ENCODE measurements at places on chromosomes 16 and 17. TPM values are rescaled to one million over a fixed set of nuclear protein-coding genes. Genes with fewer than 3 reads are reported as not detected.

The KRT222 gene
- total RNA-seq, result not detected

The CLEC3A gene
- total RNA-seq, result not detected

The ZNF385C gene
- not detected for total RNA-seq

The SOST gene
- total RNA-seq, result not detected

The GGA3 gene
- total RNA-seq, result 5.9 TPM

The AATK gene
- 1.6 TPM for total RNA-seq

The GCSH gene
- total RNA-seq, result 16.4 TPM

The GPR179 gene
- not detected for total RNA-seq

The XYLT1 gene
- 26.3 TPM for total RNA-seq

The GCGR gene
- not detected for total RNA-seq

The IKZF3 gene
- not detected for total RNA-seq

The TPSD1 gene
- total RNA-seq, result not detected

The PRR35 gene
- total RNA-seq, result not detected

The TUBB3 gene
- total RNA-seq, result 225 TPM

The CLTC gene
- 343 TPM for total RNA-seq

The MMP2 gene
- 1,212 TPM for total RNA-seq

DNA sequence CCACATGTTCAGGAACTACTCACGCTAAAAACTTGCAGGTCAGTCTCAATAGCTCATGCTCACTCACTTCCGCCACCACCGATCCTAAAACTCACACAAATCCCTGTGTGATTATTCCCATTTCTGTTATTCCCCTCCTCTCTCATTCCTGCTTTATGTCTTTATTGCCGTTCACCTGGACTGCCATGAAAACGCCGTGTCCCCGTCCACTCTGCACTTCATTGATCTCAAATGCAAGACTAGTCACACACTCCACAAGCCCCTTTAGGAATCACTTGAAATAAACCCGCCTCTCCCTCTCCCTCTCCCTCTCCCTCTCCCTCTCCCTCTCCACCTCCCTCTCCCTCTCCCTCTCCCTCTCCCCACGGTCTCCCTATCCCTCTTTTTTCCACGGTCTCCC lies 78.0 kb downstream of the AXIN2 start:
- 0 out of 2 replicates have a peak, but pooled peaks cover 4% of the 10 kb centered on the region for H3K4me1 ChIP-seq
- DNase-seq, result no peak
- H3K27ac ChIP-seq, result no peak overlapping the region
- no peak overlapping the region for H3K4me3 ChIP-seq

GRCh38 chr16:55508941-55509931 lies at the start of gene LPCAT2:
LPCAT2 (plus strand) TSS chr16:55509072; CDS start chr16:55509182, 110 bp downstream.
- peaks cover 9% of the 10 kb centered on the region for H3K4me1 ChIP-seq
- no peaks in the 10 kb centered on the region for H3K27me3 ChIP-seq
- peak within 1 kb of the TSS; percentile 76 for H3K4me3 ChIP-seq
- H3K36me3 ChIP-seq, result peaks cover 54% of the 10 kb centered on the region
- peak; percentile 93 for DNase-seq

- H3K4me1 ChIP-seq, result peaks cover 61% of the 10 kb centered on the region
- no peaks in the 10 kb centered on the region for H3K27me3 ChIP-seq
- DNase-seq, result peak; percentile 100
Observed at GRCh38 chr17:57892820-57893595, 43.2 kb upstream of the MRPS23 start.

GRCh38 chr16:15988268-15989013 lies 39.0 kb downstream of the ABCC1 start:
- H3K27me3 ChIP-seq, result no peaks in the 10 kb centered on the region
- no peaks in the 10 kb centered on the region for H3K36me3 ChIP-seq
- peak overlapping the region; percentile 89 for H3K27ac ChIP-seq

GRCh38 chr16:89322321-89323119 lies 105.0 kb downstream of the ZNF778 start:
- no peak overlapping the region for H3K4me3 ChIP-seq
- peak; percentile 91 for DNase-seq
- H3K36me3 ChIP-seq, result no peaks in the 10 kb centered on the region
- H3K4me1 ChIP-seq, result peaks cover 85% of the 10 kb centered on the region
- H3K27me3 ChIP-seq, result no peaks in the 10 kb centered on the region
- H3K27ac ChIP-seq, result peak overlapping the region; percentile 87

GRCh38 chr17:79683365-79683764 lies 47.4 kb upstream of the ENPP7 start:
- DNase-seq, result no peak
- H3K27ac ChIP-seq, result no peak overlapping the region
- no peaks in the 10 kb centered on the region for H3K4me1 ChIP-seq
- H3K4me3 ChIP-seq, result no peak overlapping the region

GRCh38 chr17:53629188-53629587 lies 193.5 kb upstream of the KIF2B start:
- H3K27ac ChIP-seq, result no peak overlapping the region
- H3K27me3 ChIP-seq, result no peaks in the 10 kb centered on the region
- no peaks in the 10 kb centered on the region for H3K36me3 ChIP-seq
- H3K4me1 ChIP-seq, result peaks cover 39% of the 10 kb centered on the region
- no peak overlapping the region for H3K4me3 ChIP-seq

GRCh38 chr17:10775058-10775457 lies 28.8 kb downstream of the TMEM238L start:
- DNase-seq, result no peak
- H3K4me3 ChIP-seq, result no peak overlapping the region
- H3K4me1 ChIP-seq, result no peaks in the 10 kb centered on the region

DNA sequence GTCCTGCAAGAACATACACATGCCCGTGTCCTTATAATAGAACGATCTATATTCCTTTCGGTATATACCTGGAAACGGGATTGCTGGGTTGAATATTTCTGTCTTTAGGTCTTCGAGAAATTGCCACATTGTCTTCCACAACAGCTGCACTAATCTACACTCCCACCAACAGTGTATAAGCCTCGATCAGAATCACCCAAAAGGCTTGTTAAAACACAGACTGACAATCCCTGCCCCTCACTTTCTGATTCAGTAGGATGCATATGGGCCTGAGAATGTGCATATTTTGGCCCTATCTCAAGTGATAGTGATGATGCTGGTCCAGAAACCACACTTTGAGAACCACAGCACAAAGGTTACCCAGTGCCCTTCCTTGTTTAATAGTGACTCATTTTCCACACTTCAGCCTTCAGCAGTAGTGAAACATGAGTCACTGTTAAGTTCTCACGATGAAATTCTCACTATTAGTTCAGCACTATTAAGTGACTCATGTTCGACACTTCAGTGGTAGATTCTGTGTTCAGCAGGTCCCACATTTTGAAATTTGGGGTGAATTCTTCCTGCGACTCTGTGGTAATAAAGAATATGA lies 215.6 kb downstream of the GRIN2A start:
- DNase-seq, result peak; percentile 4
- no peaks in the 10 kb centered on the region for H3K36me3 ChIP-seq
- no peaks in the 10 kb centered on the region for H3K27me3 ChIP-seq
- H3K4me3 ChIP-seq, result no peak overlapping the region
- H3K27ac ChIP-seq, result no peak overlapping the region

- H3K36me3 ChIP-seq, result no peaks in the 10 kb centered on the region
- no peak overlapping the region for H3K4me3 ChIP-seq
- no peak overlapping the region for H3K27ac ChIP-seq
- no peaks in the 10 kb centered on the region for H3K4me1 ChIP-seq
- no peak for DNase-seq
- no peaks in the 10 kb centered on the region for H3K27me3 ChIP-seq
Observed at GRCh38 chr16:65940711-65941110, 425.8 kb upstream of the CDH5 start.

DNA sequence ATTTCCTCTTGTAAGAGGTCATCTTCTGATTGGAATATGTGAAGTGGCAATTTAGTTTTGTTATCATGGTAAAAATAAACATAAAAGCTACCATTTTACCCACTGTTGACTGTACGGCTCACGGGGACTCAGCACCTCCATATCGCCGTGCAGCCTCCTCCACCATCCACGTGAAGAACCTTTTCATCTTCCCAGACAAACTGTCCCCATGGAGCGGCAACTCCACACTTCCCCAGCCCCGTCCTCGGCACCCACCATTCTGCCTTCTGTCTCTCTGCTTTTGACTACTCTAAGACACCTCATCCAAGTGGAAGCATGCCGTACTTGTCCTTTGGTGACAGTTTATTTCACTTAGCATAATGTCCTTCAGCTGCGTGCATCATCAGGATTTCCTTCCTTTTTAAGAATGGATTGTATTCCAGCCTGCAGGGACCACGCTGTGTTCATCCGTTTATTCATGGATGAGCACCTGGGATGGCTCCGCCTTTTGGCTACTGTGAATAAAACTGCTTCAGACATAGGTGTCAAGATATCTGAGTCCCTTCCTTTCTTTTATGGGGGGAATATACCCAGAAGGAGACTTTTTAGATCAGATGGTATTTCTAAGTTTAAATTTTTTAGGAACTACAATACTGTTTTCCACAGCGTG lies 14.3 kb downstream of the FBXO31 start:
- H3K4me3 ChIP-seq, result no peak overlapping the region

- H3K4me3 ChIP-seq, result no peak overlapping the region
- no peak for DNase-seq
- no peaks in the 10 kb centered on the region for H3K36me3 ChIP-seq
- no peaks in the 10 kb centered on the region for H3K4me1 ChIP-seq
- no peak overlapping the region for H3K27ac ChIP-seq
Observed at GRCh38 chr17:11005940-11006339, 168.1 kb upstream of the PIRT start.

DNA sequence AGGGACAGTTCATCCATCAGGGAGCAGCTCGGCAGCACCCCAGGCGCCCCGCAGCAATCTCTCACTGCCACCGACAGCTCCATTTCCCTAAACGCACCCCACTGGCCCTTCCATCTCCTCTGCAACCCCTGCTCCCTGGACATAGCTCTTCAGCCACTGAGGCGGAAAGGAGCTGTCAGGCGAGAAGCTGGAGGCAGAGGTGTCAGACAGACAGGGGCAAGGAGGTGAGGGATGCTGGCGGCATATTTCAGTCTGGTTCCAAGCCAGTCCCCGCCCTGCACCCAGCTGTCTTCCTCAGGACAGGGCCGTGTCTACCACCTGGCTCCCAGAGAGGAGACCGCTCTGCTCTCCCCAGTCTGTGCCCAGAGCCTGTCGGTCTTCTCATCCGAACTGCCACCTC lies 9.7 kb downstream of the ACLY start:
- H3K4me1 ChIP-seq, result peaks cover 48% of the 10 kb centered on the region
- no peak for DNase-seq
- H3K27me3 ChIP-seq, result no peaks in the 10 kb centered on the region

DNA sequence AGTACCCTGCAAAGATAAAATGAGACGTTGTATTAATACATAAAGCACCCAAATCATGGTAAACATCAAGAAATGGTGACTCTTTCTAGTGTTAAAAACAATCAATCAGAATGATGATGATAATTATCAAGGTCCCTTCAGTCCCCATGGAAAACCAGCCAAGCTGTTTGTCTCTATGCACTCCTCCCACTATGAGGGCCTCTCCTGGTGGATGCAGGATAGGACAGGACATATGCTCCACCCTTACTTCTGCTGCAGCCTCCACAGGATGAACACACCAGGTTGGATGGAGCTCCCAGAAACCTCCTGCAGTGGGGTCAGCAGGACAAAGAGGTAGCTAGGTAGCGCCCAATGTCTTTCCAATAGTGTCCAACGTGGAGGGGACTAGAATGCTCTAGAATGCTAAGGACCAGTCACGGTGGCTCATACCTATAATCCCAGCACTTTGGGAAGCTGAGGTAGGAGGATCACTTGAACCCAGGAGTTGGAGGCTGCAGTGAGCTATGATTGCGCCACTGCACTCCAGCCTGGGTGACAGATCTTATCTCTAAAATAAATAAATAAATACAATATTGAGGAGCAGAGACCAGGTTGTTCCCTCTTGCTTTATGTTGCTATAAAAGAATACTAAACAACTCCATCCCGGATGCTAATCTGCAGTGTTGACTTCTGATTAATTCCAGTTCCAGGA lies 9.9 kb upstream of the KDM8 start:
- H3K4me3 ChIP-seq, result no peak overlapping the region
- H3K4me1 ChIP-seq, result no peaks in the 10 kb centered on the region
- DNase-seq, result peak; percentile 20

Measured in GM23248 (cell line).